ENCODE measurements at places on chromosomes 6 and 20. TPM values are rescaled to one million over a fixed set of nuclear protein-coding genes. Genes with fewer than 3 reads are reported as not detected.

SAPCD1 gene
- total RNA-seq = 6.0 TPM

CST9L gene
- not detected for total RNA-seq

SIRPG gene
- total RNA-seq = not detected

LRRN4 gene
- total RNA-seq = 0.44 TPM

HLA-DOB gene
- 0.29 TPM for total RNA-seq

FOXO3 gene
- 12.8 TPM for total RNA-seq

RBM24 gene
- 2.0 TPM for total RNA-seq

PTCRA gene
- total RNA-seq = not detected

ME1 gene
- 22.3 TPM for total RNA-seq

TFAP2B gene
- not detected for total RNA-seq

KHDC1L gene
- total RNA-seq = 0.80 TPM

HFE gene
- total RNA-seq = not detected

TRAPPC3L gene
- not detected for total RNA-seq

LTA gene
- not detected for total RNA-seq

MEI4 gene
- total RNA-seq = not detected

SFTA2 gene
- total RNA-seq = not detected

STMN3 gene
- total RNA-seq = 24.5 TPM

NHLRC1 gene
- total RNA-seq = 1.3 TPM

TBC1D32 gene
- total RNA-seq = 5.4 TPM

HLA-DPA1 gene
- not detected for total RNA-seq

PAX1 gene
- total RNA-seq = not detected

COL12A1 gene
- 24.2 TPM for total RNA-seq

HTR1E gene
- not detected for total RNA-seq

ARFGEF3 gene
- total RNA-seq = 8.8 TPM

MC3R gene
- not detected for total RNA-seq

LY6G6D gene
- not detected for total RNA-seq

SLC22A3 gene
- 0.47 TPM for total RNA-seq

PNPLA1 gene
- total RNA-seq = 0.29 TPM

NOTCH4 gene
- total RNA-seq = 1.7 TPM

MATN4 gene
- not detected for total RNA-seq

ROMO1 gene
- 530 TPM for total RNA-seq
